ENCODE measurements at places on chromosomes 3 and 15.
A peak's percentile ranks its signal among the peaks of the same experiment; 100 is the strongest.

DNA sequence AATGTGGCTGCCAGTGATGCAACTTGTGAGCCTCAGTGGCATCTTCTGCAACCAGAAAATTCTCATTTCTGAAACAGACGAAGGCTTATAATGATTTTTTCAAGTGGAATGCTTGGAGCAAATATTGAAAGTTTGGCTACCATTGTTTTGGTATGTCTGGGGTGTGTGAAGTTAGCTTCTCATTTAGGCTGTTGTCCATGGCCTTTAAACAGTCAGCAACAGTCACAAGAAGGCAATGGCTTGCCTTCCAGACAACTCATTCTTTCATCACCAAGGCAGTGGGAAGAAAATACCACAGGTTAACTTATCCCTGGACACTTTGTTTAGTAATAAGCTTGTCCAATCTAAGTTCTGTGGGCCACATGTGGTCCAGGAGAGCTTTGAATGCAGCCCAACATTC lies 4.7 kb upstream of the BNC1 start:
- no peak for DNase-seq

GRCh38 chr3:155227141-155227540 lies 66.3 kb downstream of the STRIT1 start:
- DNase-seq, result no peak

GRCh38 chr3:43816372-43816771 lies 125.6 kb downstream of the ABHD5 start:
- DNase-seq, result no peak

- DNase-seq, result no peak
These were observed 5.6 kb upstream of the MUC20 start for GRCh38 chr3:195715134-195715533.

GRCh38 chr15:68195336-68196112 lies 9.6 kb downstream of the CALML4 start:
- no peak for DNase-seq

GRCh38 chr15:67133738-67134066 lies 68.3 kb downstream of the SMAD3 start:
- DNase-seq, result no peak

DNA sequence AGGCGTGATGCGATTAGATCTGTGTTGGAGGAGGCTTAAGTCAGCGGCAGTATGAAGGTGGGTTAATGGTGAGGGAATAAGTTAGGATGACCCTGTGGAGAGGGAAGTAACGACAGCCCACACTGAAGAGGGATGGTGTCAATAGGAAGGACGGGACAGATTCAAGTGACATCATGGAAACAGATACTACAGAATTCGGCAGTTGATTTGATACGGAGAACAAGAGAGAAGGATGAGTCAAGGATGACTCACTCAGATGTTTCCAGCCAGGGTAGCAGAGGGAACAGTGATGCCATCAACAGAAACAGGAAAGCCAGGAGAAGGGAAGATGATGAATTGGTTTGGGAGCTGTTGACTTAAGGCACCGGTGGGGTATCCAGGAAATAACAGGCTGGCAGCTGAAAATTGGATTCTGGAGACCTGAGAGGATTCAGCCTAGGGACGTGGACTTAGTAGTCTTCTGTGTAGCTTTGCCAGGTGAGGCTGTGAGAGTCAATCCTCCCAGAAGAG lies 38.0 kb downstream of the SHC4 start:
- no peak for DNase-seq

- no peak for DNase-seq
These were observed 108.7 kb upstream of the ALDH1A3 start for GRCh38 chr15:100770661-100771584.

- DNase-seq, result no peak
These were observed 17.2 kb downstream of the CPN2 start for GRCh38 chr3:194333981-194334320.

GRCh38 chr3:67361770-67362169 lies 292.6 kb downstream of the SUCLG2 start:
- no peak for DNase-seq

DNA sequence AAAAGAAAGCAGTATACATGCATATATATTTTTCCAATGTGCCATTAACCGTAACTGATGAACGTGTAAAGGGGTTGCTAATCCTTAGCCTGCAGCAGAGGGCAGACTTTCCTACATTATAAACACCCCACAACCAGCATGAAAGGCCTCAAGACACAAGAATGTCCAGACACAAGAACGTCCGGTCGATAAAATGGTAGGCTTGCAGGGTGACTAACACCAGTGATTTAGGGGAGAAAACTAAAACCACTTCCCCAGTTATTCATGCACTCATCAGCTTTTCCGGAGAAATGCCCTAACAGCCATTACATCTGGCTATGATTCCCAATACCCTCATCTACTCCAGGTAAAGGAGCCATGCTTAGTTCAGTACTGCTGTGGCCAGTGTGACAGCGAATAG lies 57.4 kb downstream of the LRTM1 start:
- peak; percentile 33 for DNase-seq

DNA sequence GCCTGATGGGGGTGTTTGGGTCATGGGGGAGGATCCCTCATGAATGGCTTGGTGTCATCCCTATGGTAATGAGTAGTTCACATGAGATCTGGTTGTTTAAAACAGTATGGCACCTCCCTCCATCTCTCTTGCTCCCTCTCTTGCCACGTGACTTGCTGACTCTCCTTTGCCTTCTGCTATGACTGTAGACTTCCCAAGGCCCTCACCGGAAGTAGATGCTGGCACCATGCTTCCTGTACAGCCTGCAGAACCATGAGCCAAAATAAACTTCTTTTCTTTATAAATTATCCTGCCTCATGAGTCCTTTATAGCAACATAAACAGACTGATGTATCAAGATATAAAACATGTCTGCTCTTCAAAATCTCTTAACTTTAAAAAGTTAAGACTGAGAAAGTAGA lies 96.1 kb downstream of the TFDP2 start:
- no peak for DNase-seq

GRCh38 chr3:98695796-98696195 lies 67.3 kb upstream of the ST3GAL6 start:
- no peak for DNase-seq

DNA sequence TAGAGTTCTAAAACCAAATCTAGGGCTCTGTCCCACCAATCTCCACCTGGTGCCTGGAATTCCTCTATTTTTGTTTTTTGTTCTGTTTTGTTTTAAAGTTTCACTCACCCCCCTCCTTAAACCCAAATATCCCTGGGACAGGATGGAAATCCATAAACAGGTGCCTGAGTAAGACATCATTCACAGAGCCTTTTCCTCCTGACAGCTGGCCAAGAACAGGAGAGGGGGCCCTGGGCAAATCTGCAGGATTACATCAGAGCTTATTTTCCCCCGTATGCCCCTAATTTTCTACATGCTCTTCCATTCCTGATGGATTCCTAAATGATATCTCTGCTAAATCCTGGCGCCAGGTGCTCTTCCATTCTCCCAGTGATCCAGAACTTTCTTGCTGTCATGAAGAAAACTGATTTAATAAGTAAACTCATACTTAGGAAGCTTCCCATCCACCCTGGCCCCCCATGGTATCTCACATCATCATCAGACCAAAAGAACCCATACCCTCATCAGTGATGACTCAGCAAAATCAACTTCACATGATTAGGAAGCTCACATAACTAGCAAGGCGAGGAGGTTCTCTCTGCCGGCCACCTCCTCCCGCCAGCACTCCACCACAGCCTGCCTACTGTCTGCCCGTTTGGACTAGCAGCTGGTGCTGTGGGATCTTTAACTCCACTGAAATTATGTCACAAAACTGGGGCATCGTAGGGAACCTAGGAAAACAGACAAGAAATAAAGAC lies 61.0 kb downstream of the LIPC start:
- DNase-seq, result peak; percentile 64

DNA sequence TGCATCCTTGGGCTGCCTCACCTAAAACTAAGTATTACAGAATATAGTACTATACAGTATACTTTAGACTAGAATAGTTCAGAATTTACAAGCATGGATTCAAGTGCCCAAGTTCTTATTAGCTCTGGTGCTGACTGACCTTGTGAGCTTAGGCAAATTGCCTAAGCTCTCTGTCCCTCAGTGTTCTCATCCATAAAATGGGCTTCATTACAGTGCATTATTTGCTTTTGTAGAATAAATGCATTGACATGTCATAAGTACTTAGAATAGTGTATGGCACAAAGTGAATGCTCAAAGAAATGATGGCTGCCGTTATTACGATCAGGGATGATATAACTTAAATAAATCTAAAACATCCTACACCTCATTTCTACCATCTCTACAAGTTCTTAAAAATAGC lies 269.7 kb downstream of the FOXP1 start:
- DNase-seq, result no peak

GRCh38 chr3:136667081-136667480 lies 85.1 kb downstream of the STAG1 start:
- DNase-seq, result no peak

- DNase-seq, result no peak
These were observed 105.9 kb downstream of the KCNH8 start for GRCh38 chr3:19254189-19254588.

DNA sequence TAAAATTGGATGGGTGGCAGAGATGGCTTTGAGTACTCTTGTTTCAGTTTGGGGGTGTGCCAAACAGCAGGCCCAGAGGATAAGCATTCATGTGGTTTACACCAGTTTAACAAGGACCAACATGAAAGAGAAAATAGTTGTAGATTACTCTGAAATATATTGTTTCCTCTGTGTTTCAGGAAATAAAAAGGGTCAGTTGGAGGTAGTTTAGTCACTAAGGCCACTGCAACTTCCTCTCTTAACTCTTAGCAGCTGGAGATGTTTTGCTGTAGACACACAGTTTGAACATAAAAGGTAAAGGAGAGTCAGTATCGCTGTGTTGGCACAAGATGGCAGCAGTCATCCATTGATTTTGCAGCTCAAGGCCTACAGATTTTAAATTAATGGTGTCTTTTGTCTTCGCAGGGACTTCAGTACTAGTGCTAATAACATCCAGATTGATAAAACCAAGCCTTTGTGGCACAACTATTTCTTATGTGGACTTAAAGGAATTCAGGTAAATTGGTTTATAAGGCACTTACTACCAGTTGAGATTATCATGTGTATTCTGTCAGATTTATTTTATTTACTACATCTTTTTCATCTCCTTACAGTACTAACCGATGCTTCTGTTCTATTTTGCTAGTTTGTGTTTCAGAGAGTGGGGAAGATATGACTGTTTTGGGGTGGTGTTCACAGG lies 65.5 kb downstream of the GALK2 start:
- DNase-seq, result peak; percentile 64

GRCh38 chr15:42729409-42729808 lies 7.5 kb downstream of the CDAN1 start:
- no peak for DNase-seq

All from G401 (cell line).